ENCODE measurements at places on chromosomes 1 and 21.

DNA sequence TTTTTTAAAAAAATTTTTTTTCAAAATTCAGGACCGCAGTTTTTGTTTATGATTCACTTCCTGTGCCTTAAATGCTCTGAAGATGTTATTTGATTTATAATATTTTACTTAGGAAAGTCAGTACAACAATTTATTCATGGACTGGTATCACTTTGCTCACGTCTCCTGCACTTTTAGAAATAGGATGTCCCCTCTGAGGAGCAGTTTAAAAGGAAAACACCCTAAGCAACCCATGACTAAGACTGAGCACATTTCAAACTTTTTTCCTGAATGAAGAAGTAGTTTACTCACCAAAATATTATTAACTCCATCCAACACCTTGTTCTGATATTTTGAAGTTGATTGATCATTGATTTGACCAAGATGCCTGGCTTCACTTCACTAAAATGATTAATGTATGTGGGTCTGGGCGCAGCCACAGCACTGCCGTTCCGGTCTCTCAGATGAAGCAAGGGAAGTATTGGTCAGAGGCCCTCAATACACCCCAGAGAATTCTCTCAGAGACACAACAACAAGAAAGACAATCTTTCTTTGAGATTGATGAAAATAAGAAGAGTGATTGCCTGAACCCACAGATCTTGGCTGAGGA, 223.9 kb downstream of the TGFB2 start:
- DNase-seq = no peak

DNA sequence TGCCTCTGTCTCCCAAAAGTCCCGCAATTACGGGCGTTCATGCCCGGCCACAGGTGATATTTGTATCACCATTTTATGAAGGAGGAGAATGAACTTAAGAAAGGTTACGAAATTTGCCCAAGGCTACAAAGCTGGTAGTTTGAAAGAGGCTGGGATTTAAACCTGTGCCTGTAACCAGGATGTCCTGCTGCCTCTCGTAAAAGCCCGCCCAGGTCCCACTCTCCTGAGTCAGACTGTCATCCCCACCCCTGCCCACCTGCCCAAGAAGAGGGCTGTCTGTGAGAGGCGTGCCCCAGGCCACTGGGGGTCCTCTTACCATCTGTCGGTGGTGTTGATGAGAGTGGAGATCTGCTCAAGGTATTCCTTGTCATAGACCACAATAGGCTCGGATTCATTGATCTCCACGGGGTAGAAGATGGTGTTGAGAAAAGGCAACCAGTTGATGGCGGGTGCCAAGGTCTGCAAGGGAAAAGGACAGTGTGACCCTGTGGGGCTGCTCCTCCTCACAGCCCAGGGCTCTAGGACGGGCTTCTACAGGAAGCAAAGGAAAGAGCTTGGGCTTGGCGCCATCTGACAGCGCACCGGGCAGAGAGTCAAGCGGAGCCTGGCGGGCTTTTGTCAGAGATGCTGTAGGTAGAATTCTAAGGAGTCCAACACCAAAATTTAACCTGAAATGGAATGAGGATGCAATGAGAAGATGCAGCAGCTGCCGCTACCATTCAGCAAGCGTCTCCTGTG, 43.2 kb downstream of the ECE1 start:
- no peak for DNase-seq

DNA sequence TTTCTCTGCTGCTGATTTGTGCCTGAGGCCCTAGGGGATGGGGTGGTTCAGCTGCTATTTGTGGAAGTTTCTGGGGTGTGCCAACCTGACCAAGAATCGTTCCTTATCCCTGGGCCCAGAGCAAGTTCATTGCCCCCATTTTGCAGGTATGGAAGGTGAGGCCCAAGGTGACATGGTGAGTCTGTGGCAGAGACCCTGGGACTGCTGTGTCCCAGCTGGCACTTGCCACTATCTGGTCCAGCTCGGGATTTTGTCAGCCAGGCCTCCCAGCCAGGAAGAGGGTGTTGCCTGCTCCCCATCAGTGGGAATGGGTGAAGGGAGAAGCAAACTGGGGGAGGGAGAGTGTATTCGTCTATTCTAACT, 18.9 kb upstream of the LRP8 start:
- no peak for DNase-seq

DNA sequence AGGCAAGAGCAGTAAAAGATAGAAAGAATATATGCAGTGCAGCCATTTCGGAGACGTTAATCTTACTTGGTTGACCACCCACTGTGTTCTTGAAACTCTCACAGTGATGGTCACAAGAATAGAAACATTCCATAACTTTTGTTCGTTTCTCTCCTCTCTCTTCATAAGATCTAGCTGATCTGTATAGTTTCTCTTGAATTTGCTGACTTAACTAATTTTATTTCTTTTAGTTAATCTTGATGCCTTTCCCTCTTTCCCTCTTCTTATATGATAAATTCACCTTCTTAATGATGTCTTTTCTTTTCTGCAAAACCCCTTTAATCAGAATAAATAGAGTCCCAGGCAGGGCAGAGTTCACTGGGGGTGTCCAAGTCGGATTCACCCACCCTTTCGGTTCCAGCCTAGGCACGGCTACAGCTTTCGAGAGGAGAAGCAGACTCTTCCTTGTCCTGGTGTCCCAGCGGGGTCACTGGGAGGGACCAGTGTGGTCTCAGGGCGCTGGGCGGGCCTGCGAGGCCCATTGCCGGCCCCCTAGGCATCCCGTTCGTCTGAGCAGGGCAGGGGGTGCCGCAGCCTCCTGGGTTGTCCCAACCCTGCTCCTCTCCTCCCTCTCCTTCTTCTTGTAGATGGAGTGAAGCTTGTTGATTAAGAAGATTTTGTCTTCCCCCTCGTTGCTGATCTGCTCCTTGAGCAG, 39.8 kb downstream of the ZNF691 start:
- DNase-seq = no peak

DNA sequence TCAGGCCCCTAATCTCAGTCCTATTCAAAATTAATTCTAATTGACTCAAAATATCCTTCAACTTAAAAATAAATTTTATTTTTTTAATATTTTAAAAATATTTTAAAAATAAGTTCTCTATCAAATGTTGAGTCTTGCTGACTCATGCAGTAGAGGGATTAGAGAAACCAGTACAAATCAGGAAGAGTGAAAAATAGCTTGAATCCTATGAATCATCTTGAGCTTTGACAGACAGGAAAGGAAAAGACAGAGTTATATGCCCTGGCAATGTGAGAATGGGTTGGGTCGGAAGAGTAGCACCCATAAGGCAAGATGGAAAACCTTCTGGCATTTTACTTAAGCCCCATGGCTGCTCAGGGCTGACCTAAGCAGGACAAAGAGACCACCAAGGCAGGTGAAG, 346.6 kb upstream of the RUNX1 start:
- DNase-seq = no peak

GRCh38 chr1:164725401-164725800, 166.4 kb downstream of the PBX1 start:
- DNase-seq = no peak

GRCh38 chr1:157819896-157820295, at the start of gene FCRL1:
Gene FCRL1 (minus strand): TSS chr1:157820120. CDS start chr1:157820037, 83 bp downstream.
- no peak for DNase-seq

- DNase-seq = no peak
Observed at GRCh38 chr1:223338811-223339746, 24.9 kb downstream of the SUSD4 start.

DNA sequence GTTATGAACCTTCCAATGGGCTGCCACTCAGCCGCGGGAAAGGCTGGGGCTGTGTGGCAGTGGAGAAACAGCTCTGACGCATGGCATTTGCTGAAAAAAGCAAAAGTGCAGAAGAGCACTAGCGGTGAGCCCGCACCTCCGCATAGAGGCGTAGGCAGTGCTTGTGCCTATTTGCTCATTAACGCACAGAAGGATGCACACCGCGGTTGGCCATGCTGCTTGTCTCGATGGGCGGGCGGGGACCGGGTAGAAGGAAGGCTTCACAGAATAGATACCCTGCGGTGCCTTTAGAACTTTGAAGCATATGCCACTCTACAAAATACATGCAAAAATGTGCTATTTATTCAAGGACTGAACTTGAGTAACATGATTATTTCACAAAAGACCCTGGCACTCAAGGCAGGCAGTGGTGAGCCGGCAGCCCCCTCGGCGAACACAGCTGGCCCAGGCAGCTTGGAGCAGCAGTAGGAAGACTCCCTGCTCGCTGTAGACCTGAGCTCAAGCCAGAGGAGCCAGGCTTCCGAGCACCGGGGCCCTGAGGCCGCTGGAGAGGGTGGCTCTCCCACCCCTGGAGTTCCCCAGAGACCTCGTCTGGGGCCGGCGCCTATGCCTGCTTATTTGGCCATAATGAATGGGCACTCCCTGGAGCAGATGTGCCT, 71.5 kb downstream of the SIK1 start:
- DNase-seq = no peak

DNA sequence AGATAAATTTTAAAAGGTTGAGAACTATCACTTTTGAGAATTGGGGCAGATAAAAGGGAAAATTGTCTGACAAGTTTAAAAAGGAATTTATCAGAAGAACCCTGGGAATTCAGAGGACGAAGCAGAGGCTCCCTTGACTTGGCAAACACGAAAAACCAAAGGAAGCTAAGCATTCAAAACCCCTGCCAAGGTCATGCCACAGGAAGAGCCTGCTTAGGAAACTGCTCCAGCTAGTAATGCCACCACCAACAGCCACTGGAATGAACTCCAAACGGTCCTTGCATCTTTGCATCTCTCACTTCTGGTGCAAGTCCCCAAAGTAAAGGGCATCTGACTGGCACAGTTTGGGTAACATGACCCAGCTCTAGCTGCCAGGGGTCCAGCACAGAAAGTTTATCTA, 7.2 kb downstream of the GPBP1L1 start:
- no peak for DNase-seq

- no peak for DNase-seq
Observed at GRCh38 chr1:43367026-43367903, 546 bp downstream of the ELOVL1 start.

GRCh38 chr21:32592929-32593502, 7.7 kb upstream of the TCP10L start:
- DNase-seq = no peak

- DNase-seq = no peak
Observed at GRCh38 chr1:227903061-227903521, 44.6 kb downstream of the WNT9A start.

DNA sequence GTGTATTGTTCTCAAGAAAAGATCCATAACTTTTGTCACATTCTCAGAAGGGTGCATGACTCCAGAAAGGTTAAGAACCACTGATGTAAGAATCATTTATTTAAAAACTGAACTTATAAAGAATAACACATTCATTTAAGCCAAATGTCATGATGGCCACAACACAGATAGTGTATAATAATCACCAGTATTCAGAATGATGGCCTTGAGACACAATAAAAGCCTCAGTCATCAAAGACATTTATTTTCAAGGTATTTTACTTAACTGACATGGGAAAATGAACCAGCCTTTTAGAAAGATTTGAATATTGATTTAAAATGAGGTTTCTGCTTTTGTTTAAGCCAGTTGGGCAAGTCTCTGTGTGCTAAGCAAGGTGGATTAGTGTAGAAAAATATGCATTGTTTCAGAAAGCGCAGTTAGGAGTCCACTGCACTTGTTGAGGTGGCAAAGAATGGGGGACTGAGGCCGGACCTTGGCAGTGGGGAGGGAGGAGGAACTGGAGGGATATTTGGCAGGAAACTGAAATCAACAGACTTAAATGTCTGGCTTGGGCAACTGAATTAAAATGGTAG, 371.9 kb upstream of the ESRRG start:
- no peak for DNase-seq

- peak; percentile 54 for DNase-seq
Observed at GRCh38 chr1:61131716-61132115, 49.4 kb downstream of the NFIA start.

- no peak for DNase-seq
Observed at GRCh38 chr21:45637883-45638282, 5.6 kb upstream of the PCBP3 start.

- DNase-seq = no peak
Observed at GRCh38 chr1:214276786-214277185, 4.2 kb upstream of the SMYD2 start.

DNA sequence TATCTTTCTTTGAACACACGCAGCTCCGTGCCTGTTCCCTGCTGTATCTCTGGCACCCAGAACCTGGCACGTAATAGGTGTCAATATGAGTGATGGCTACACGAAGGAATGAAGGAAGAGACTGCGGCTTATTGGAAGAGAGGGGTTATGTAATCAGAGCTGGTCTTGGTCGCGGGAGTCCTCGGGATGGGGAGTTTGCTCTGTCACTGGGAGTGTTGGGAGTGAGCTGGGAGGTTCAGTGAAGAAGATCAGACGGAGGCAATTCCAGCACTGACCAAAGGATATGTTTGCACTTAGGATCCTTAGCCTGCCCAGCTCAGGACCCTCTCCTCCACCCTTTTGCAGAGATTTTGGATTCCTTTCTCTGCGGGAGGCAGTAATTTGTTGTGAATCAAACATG, 709.1 kb downstream of the PTPRU start:
- DNase-seq = no peak

DNA sequence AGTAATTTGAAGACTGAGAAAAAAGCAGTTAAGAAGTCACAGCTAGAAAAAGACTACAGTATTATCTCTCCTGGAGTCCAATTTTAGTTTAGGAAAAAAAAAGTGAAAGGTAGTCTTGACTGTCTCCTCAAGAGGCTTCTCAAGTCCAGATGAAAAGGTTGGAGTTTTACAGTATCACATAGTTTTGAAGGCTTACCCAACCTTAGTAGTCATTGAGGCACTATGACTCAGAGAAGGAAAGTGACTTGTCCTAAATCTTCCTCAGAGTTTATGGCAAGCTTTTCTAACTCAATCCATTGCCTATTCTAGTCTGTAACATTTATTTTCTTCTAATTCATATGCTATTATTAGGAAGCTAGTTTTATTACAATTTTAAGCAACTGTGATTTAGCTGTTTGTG, 174.9 kb downstream of the DPYD start:
- DNase-seq = no peak

DNA sequence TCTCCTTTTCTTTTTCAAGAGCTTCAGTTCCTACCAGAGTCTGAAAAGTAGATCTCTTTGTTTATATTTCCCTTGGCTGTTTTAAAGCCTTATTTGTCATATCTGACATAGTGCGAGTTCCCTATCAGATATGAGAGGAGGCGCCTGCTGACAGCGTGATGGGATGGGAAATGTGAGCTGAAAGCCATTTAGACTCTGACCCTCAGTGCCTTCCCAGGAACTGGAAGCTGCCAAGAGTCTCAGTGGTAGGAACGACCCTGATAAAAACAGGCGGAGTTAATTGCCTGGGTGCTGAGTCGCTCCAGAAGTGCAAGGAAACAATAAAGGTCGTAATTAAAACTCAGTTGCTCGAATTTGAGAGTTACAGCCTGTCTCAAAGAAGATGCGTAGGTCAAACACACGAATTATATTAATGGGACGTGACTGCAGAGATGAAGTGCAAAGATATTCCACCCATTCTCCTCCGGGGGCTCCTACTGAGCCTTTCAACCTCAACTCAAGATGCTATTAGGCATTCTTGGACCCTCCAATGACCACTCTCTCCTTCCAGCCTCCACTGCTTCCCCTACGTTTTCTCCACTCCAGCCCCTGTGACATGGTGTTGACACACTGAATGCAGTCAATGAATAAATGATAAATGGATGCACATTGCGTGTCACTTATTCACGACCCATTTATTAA, 84.6 kb downstream of the KAZN start:
- DNase-seq = no peak

GRCh38 chr1:152148981-152149380, 10.0 kb downstream of the RPTN start:
- no peak for DNase-seq

All from forelimb muscle (tissue), 1 donor.